ENCODE measurements at places on chromosomes 6 and 20.

- no peak for DNase-seq
Observed at GRCh38 chr6:109087661-109088264, 6.9 kb downstream of the SESN1 start.

DNA sequence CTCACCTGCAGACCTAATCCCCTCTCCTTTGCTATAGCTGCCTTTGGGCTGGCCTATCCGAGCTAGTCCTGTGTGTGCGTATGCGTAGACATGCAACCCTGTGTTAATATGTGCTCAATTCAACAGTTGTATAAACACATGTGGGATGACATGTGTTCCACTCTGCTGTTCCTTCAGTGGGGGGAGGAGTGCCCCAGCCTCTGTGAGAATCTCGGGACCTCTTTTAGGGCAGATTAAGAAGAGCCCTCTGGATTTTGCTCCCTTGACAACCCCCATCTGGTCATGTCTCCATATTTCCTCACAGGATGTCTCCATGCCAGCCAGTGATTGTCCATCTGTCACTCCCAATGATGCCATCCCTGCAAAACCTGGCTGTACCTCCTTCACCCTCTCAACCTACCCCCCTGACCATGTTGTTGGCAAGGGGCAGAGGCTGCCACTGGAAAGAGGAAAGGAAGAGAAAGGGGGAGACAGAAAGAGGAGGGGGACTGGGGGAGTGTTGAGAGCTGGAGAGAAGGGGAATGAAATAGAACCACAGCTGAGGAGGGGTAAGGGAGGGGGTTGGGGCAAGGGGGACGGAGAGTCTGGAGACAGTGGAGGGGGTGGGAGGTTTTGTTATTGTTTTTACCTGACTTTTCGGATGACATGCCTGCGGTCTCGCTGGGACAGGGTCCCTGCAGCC is 417 bp downstream of the PRRT1 start:
- no peak for DNase-seq

GRCh38 chr6:147222160-147222838 is 18.1 kb downstream of the STXBP5 start:
- no peak for DNase-seq

- DNase-seq, result no peak
Observed at GRCh38 chr6:74867291-74867690, 338.6 kb downstream of the COL12A1 start.

DNA sequence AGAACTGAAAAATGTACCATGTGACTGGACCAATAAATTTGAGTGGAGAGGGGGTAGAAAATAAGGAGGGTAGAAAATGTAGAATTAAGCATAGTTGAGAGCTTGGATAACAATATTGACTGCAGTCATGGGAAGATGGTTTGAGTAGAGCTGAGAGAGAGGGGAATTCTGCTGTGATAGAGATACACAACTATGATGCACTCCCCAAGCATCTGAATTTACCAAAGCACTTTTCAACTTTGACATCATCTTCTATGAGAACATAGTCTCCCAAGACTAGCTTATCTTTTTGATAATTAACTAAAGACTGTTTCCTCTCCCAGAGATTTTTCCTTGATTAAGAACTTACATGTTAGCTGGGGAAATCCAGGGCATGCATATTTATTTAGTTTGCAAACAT is 103.1 kb downstream of the TNFRSF21 start:
- DNase-seq, result no peak

GRCh38 chr6:26222571-26222970 is 135.3 kb downstream of the HFE start:
- DNase-seq, result no peak

GRCh38 chr6:158938811-158939254 is 61.2 kb downstream of the RSPH3 start:
- no peak for DNase-seq

DNA sequence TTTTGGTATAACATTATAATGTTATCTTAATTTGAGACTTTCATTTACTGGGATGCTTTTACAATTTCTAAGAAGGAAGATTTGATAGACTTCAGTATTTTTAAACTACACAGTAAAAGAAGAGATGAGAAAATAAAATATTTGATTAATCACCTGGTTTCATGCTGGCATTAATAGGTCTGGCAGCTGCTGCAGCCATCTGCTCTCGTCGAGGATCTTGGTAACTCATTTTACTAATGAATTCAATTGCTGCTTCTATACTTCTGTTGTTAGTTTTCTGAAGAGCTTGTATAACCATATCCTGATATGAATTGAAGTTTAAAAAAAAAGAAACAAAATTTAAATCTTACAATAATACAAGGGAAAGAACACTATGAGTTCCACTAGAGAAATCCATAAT is 23.0 kb downstream of the LATS1 start:
- DNase-seq, result no peak

DNA sequence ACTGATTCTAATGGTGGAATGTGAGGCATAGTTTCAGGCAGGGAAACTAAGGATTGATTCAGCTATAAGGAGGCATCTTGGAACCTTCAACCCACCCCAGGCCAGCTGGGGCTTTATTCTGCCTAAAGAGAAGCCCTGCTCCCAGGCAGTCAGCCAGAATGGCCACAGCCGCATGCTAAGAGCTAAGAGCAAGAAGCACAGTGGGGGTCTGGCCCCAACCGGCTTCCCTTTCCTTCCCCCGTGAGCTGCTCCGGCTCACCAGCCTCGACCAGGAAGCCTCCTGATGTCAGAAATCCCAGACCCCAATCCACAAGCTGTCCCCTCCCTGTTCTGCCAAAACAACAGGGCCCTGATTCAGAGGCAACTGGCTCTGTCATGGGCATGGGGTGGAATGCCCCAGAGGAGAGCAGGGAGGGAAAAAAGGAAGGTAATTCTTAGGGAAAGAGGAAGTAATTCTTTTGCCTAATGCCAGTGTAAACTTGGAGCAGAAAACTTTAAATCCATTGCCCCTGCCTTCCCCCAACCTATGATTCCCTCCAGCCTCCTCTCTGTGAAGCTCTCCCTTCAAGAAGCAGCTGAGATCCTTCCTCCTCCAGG is 6.9 kb downstream of the GRM4 start:
- DNase-seq, result no peak

DNA sequence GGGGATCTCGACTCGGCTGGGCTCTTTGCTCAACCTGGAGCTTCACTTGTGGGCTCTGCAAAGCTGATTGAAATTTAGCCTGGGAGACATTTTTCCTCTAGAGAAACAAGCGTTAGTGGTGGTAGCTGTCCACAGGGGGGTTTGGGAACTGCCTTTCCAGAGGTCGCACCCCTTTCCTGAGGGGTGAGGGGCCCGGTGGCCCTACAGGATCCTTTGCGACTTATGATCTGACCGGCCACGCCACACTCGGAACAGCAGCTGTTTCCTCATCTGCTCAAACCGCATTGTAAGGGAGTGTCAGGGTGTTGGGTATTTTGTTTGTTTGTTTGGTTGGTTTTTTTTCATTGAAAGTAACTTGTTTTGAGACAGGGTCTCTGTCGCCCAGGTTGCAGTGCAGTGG is 21.0 kb downstream of the PNLDC1 start:
- DNase-seq, result no peak

DNA sequence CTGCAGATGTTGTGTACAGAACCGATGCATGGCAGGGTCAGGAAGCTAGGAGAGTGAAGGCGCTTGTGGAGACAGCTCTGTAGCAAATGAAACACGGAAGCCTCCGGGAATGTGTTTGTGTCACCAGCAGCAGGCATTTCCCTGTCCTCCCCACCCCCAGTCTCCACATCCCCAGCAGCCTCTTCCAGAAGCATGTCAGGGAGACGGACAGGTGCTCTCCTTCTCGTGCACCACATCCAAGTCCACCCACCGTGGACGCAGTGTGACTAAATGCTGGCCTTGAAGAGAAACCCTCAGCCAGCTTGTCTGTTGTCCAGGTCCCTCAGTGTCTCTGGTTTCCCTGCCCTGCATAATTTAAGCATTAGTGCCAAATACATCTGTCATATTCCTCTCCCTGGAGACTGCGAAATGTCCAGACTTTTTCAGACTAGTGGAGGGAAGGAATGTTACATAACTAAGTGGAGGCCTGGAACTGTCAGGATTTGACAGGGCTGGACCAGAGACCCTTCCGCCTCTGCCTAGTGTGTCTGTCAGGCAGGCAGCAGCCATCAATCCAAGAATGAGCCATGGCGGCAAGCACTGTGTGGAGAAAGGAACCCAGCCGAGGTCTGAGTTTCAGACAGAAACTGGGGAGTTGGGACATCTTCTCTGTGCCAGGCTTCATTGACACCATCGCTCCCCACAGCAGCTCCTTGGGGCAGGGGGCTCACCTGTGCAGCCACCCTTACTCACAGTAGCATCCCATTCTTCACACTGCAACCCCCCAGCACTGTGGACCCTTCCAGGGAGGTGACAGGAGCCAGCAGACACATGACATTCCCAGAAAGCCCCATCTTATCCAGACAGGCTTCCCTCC is 26.6 kb upstream of the PI16 start:
- DNase-seq, result no peak

DNA sequence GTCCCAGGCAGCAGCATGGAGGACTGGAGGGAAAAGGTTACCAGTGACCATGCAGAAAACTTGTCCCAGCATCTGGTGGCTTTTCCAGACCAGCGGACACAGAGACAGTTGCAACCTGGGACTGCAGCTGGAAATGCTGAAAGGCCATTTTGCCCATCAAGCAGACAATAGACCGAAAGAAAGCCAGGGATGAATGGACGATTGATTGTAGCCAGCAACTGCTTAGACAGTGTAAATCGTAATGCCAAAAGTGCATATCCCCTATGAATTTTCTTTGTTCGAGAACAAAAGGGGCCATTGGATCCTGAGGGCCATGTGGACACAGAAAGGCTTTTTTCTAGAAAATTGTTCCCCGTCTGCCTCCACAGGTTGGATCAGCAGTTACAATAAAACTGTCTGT is 115.7 kb downstream of the MBOAT1 start:
- no peak for DNase-seq

DNA sequence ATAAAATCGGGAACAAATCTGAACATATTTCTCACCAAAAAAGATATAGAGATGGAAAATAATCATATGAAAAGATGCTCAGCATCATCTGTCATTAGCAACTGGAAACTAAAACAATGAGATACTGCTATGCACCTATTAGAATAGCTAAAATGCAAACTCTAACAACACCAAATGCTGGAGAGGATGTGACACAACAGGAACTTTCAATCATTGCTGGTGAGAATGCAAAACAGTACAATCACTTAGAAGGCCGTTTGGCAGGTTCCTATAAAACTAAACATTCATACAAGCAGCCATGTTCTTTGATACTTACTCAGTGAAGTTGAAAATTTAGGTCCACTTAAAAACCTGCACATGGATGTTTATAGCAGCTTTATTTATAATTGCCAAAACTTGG is 67.0 kb downstream of the FAM50B start:
- no peak for DNase-seq
